Aorta (tissue), 5 donors: ENCODE measurements at places on chromosomes 11 and 22. TPM values are rescaled to one million over a fixed set of nuclear protein-coding genes. Genes with fewer than 3 reads are reported as not detected.

DNA sequence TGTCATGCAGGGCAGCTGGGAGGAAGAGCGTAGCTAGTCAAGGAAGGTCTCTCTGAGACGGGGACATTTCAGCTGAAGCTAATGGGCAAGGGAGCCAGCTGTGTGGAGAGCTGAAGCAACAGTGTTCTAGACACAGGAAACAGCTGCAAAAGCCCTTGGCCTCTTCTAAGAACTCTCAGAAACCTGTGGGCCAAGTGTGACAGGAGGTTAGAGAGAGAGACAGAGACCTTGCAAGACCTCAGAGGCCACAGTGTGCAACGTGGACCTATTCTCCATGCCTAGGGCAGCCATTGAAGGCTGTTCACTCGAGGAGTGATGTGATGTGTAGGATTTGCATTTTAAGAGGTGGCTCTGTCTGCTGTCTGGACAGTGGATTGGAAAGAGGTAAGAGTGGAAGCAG is 48.7 kb upstream of the TNRC6B start:
- H3K27me3 ChIP-seq, result no peaks in the 10 kb centered on the region
- H3K27ac ChIP-seq, result no peak overlapping the region
- DNase-seq, result no peak

- no peaks in the 10 kb centered on the region for H3K27me3 ChIP-seq
- H3K4me3 ChIP-seq, result no peak overlapping the region
- no peak overlapping the region for H3K27ac ChIP-seq
- no peak for DNase-seq
- H3K36me3 ChIP-seq, result no peaks in the 10 kb centered on the region
Measured at GRCh38 chr11:130819625-130820024, 96.7 kb downstream of the SNX19 start.

Gene SIK2
- total RNA-seq, result 21.9 TPM

Gene ELF5
- total RNA-seq, result not detected

- H3K4me1 ChIP-seq, result no peaks in the 10 kb centered on the region
- no peak overlapping the region for H3K4me3 ChIP-seq
- H3K36me3 ChIP-seq, result no peaks in the 10 kb centered on the region
- H3K27me3 ChIP-seq, result no peaks in the 10 kb centered on the region
Measured at GRCh38 chr22:36588285-36588684, 59.3 kb upstream of the EIF3D start.

GRCh38 chr22:40594924-40595323 is 41.6 kb downstream of the MRTFA start:
- no peaks in the 10 kb centered on the region for H3K27me3 ChIP-seq
- H3K36me3 ChIP-seq, result no peaks in the 10 kb centered on the region
- H3K4me3 ChIP-seq, result no peak overlapping the region
- no peaks in the 10 kb centered on the region for H3K4me1 ChIP-seq
- DNase-seq, result no peak
